CD4-positive, alpha-beta T cell treated with Interleukin-4 for 4 hours (primary cell): ENCODE measurements at places on chromosomes 6 and 20.

- no peak for DNase-seq
Measured at GRCh38 chr20:20765696-20766365, 53.4 kb upstream of the RALGAPA2 start.

DNA sequence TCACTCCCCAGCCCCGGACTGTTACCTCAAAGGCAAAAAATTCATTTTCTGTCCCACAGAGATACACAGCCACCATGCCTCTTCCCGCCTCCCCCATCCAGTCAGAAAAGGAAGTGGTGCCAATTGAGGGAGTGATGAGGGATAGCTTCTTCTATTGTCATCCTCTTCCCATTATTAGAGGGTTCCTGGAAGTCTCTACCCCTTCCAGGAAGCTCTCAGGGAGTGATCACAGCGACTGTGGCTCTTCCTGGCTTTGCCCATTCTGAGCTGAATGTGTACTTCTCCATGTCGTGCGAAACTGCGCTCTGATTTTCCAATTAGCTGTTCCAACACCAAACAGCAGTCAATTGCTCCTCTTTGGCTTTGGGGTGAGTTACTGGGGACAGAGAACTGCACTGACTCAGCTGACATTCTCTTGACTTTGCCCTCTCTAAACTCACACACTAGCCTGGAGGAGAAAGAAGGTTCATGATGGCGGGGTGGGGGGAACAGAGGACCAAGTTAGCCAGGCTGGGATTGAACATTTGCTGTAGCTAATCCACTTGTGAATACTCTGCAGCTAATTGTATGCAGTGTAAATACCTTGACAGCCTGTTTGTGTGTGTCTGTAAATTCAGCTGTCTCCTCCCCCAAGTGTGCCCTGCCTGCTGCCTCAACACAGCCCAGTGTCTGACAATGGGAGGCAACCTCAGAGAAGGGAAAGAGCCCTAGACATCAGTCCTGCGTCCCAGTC is 2.4 kb upstream of the MDGA1 start:
- DNase-seq: no peak

DNA sequence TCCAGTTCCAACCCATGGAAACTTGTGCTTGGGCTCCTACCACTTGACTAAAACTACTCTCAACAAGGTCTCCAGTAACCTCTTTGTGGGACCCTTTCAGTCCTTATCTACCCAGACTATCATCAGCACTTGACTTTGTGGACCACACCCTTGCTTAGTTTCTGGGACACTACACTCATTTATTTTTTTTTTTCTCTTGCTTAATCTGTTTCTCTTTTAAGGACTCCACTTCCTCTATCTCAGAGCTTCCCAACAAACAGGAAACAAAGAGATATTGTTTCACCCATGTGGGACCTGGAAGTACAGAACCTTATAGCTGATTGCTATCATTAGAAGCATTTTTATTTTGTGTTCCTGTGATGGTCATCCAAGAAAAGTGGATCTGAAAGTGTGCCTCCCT is 28.8 kb upstream of the ME1 start:
- no peak for DNase-seq

DNA sequence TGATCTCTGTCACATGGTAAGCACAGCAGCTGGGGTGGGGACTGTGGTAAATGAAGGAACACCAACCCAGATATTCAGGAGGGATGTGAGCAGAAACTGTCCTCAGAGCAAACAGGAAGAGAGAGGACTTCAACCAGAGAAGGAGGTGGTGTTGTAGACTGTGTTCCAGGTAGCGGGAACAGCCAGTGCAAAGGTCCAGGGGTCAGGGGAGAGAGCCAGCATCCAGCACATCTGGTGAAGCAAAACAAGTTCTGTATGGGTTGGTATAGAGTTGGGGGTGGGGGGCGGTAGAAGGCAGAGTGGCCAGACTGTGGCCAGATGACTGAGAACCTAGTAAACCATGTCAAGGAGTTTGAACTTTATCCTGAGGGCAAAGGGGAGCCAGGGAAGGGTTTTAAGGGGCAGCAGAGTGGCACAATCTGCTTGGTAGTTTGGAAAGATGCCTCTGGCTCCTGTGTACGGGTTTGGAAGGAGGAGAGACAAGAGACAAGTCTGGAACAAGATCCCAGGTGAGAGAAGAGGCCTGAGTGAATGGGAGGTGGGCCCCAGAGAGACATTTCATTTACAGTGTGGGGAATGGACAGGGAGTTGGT is 27.8 kb upstream of the TTPAL start:
- no peak for DNase-seq

- DNase-seq: no peak
Measured at GRCh38 chr20:57656252-57656820, 36.1 kb upstream of the ZBP1 start.

DNA sequence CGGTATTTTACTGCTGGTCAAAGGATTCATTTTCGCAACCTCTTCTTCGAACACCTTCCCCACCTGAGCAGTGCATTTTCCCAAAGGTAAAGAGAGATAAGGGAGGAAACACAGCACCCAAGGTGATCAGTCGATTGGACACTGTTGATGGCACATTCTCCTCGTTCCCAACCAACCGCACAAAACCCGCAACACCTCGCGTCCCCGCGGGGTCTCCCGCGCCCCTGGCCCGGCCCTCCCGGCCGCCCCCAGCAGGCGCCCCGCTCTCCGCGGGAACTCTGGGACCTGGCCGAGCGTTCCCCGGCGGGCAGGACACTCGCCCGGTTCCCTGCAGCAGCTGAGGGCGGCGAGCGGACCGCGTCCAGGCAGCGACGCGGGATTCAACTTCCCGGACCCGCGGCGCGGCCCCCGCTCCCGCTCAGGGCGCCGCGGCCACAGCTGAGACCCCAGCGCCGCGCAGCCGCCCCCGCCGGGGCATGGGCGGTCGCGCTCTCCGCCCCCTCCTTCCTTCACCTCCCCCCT is 506 bp downstream of the RGS17 start:
- no peak for DNase-seq

DNA sequence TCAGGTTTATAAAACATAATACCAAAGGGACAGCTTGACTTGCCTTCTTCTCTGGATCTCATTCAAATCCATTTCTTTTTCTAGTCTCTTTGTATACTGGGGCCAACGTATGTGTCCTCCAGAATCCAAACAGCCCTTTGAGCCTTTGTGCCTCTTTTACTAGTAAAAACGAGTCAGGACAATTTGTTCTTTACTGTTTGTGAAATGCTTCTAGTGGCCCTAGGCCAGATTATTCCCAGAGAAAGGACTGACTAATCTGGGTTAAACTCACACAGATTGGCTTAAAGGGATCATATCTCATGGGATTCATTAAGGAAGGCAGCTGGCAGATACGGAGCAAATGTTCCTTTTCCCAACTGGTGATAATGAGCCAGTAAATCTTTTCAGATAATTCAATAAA is 32.1 kb upstream of the MANEA start:
- no peak for DNase-seq

- DNase-seq: no peak
Measured at GRCh38 chr20:46332373-46333160, 24.3 kb upstream of the CDH22 start.

- no peak for DNase-seq
Measured at GRCh38 chr6:39508515-39508914, 186.0 kb upstream of the KCNK16 start.

- no peak for DNase-seq
Measured at GRCh38 chr20:36399147-36399968, 93.2 kb downstream of the DLGAP4 start.

- no peak for DNase-seq
Measured at GRCh38 chr6:64170316-64170715, 534.7 kb downstream of the PHF3 start.

- no peak for DNase-seq
Measured at GRCh38 chr6:40957616-40958492, 81.2 kb downstream of the UNC5CL start.

DNA sequence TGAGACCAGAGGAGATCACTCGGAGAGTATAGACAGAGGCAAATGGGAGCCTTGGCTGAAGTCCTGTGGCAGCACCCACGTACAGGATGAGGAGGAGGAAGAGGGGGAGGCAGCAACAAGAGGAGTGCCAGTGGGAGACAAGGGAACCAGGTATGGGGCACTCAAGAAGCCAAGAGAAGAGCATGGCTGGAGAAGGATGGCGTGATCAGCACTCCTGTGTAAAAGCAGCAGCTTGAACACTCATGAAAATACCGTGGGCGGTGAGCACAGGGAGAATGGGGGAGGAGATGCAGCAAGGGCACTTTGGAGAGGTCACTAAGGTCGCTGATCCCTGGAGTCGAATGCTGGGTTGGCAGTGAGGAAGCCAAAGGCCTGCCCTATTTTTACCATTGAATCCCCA is 51.2 kb upstream of the PRND start:
- no peak for DNase-seq

DNA sequence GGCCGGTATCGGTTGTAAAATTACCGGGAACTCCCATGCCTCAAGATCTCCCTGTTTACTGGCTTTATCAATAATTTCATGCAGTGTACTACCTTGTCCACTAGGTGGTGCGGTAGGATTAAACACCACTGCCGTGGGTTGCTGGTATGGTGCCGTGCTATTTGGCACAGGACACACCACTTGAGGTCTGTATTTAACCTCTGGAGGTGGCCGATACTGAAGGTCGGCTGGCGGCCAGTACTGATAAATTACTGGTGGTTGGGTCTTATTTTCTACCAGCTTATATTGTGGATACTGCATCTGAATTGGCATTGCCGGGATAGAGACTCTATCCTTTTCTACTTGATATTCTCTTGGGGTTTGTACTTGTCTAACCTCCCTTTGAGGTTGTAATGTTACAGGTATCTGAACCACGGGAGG is 14.3 kb upstream of the PTCRA start:
- DNase-seq: peak; percentile 84

GRCh38 chr6:17884498-17885478 is 102.6 kb downstream of the KIF13A start:
- no peak for DNase-seq

- DNase-seq: no peak
Measured at GRCh38 chr6:102686461-102686860, 1293.0 kb downstream of the GRIK2 start.

DNA sequence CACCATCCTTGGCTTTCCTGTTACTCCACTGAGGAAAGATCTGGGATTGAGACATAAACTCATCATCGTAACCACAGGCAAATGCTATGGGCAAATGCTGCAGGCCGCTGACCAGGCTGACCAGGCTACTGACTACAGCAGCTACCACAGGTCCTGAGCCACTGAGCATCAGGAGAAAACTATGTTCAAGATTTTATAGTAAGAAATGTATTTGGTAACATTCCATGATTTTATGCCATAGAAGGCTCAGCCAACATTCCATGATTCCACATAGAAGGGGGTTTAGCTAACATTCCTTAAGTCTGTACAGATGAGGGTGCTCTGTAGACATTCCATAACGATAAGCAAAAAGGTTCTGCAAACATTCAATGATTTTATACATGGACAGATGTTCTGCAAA is 16.1 kb upstream of the B4GALT5 start:
- no peak for DNase-seq

- no peak for DNase-seq
Measured at GRCh38 chr6:154219250-154219649, 137.4 kb downstream of the IPCEF1 start.

- no peak for DNase-seq
Measured at GRCh38 chr6:119346936-119347335, 2.6 kb downstream of the MAN1A1 start.

- DNase-seq: no peak
Measured at GRCh38 chr20:16203096-16203495, 370.2 kb downstream of the KIF16B start.

DNA sequence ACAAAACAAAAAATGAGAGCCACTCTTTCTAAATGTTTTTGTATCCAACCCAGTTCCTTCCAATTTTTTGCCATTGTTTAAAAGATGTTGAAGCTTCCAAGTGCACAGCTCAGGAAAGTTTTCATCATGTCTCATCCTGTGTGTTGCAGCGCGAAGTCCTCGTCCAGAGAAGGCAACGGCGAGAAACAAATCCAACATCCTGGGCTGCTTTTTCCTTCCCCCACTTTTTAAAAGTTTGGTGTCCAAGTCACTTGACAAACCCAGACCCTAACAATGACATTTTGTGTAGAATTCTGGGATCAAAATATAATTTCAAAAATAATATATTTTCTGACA is 92.3 kb downstream of the ANKRD60 start:
- DNase-seq: no peak

DNA sequence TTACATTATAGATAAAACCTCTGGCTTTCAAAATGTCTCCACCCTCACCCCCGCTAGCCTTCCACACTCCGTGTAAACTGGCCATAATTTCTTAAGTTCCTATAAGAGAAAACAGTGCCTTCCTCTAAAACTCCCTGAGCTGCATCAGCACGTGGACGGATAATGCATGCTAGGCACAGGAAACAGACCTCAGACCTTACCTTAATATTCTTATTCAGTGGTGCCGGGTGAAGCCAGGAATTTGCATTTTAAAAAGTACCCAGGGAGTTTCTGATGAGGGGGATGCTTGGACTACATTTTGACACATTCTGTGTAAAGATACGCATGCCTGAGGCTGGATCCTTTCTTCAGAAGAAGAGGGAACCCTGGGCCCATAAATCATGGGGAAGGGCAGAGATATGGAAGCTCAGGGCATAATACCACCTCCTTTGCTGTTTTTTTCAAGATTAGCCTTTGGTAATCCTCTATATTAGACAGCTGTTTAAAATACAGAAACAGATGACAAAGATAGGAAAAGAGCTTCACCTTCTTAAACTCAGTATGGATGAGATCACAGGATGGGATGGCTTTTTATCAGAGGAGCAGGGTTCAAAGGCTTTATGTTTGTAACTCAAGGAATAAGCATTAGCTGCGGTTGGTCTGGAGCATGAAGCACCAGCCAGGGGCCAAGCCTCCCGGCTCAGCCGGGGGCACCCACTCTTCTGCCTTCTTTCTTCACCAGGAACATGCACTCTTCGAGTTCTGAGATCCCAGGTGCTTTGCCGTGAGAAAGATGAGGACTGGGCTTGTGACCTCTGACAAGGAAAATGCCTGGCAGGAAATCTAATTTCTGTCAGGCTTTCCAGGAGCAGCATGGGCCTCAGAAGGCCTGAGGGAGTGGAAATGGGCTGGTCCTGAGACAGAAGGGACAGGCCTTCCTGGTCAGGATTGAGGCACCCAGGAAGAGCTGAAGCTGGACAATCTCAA is 218.1 kb upstream of the SOX4 start:
- no peak for DNase-seq

GRCh38 chr20:5991623-5992441 is 41.4 kb downstream of the MCM8 start:
- DNase-seq: no peak

DNA sequence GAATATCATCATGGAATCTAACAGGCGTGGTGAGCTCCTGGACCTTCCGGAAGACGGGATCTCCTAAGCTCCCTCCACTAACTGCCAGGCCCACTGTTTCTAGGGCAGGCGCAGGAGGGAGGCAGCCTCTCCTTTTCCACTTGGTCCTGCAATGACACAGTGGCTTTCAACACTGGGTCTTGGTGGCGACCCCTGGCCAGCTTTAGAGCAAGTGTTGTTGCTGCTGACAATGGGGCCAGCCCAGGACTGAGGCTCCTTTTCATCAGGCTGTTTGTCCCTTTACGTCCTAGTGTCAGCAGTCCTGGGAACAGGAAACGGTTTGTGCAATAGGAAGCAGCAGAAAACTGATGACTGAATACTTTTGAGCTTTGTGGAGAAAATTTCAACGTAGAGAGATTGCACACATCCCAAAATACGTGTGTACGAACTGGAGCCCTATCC is 9.7 kb upstream of the QKI start:
- DNase-seq: no peak
